ENCODE measurements at places on chromosomes 1 and 21. TPM values are rescaled to one million over a fixed set of nuclear protein-coding genes. Genes with fewer than 3 reads are reported as not detected.
A peak's percentile ranks its signal among the peaks of the same experiment; 100 is the strongest.

Gene HFM1
- polyA plus RNA-seq: 7.8 TPM

DNA sequence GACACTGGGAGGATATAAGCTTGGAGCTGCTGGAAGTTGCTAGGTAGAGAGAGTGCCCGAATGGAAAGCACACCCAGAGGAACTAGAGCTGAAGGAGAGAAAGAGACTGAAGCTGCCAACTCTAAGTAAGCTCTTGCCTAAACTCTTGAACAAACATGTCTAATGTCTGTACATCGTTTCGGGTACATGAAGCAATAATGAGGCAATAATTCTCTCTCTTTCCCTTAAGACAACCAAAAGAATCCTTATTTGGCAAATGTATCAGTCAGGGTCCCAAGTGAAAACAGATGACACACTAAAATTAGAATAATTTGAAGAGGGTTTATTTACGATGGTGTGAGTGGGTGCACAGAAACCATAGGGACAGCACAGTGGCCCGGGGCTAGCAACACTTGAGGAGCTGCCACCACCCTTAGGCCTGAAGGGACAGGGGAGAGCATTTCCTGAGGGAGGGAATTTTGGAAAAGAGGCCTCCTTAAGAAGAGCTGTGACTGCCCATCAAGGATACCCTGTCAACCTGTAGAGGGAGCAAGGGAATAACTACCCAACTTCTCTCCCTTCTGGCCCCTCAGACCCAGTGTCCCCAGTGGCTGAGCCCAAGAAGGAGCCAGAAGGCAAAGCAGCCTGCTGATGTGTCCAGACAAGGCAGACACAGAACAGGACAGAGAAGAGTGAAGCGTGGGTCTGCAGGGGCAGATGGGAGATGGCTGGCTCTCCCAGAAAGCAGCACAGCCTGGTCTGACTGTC lies 36.1 kb upstream of the KHDRBS1 start:
- DNase-seq: peak; percentile 8

Gene GAS5
- 151 TPM for polyA plus RNA-seq

- no peak for DNase-seq
Observed at GRCh38 chr1:85617633-85618100, 37.1 kb downstream of the CCN1 start.

GRCh38 chr1:116940814-116941599 lies 31.3 kb downstream of the PTGFRN start:
- no peak for DNase-seq

Gene TCHHL1
- polyA plus RNA-seq: not detected

DNA sequence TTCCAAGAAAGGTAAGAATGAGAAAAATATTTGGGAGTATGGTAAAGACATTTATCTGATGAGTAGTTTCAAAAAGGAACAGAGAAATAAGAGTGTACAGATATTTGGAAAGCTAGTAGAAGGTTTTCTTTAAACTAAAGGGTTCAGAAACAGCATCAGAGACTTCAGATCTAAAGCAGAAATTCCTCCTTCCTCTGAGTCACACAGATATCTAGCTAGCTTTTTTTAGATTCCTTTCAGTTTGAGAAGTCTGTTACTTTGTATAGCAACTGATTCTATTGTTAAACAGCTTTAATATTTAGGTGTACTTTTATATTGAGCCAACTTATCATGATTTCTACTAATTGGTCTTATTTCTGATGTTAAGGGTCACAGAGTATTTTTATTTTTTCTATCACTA lies 4.7 kb downstream of the AMY2B start:
- no peak for DNase-seq

Gene MAP1LC3C
- polyA plus RNA-seq: 0.29 TPM

DNA sequence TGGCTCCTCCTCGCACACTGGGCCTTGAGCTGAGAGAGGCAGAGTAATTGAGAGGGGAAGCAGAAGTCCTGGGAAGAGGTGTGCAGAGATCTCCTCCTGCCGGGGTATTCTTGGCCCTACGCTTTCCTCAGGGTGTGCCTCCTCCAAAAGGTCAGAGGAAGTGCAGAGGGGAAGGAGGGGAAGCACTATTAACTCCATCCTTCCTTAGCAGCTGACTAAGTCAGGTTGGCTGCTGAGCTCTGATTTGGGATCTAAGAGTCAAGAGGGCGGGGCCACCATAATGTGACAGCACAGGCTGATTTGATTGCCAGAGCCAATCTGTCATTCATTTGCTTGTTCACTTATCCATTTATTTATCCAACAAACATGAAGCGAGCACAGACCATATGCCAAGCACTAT lies 12.3 kb downstream of the ATP2B4 start:
- DNase-seq: no peak

DNA sequence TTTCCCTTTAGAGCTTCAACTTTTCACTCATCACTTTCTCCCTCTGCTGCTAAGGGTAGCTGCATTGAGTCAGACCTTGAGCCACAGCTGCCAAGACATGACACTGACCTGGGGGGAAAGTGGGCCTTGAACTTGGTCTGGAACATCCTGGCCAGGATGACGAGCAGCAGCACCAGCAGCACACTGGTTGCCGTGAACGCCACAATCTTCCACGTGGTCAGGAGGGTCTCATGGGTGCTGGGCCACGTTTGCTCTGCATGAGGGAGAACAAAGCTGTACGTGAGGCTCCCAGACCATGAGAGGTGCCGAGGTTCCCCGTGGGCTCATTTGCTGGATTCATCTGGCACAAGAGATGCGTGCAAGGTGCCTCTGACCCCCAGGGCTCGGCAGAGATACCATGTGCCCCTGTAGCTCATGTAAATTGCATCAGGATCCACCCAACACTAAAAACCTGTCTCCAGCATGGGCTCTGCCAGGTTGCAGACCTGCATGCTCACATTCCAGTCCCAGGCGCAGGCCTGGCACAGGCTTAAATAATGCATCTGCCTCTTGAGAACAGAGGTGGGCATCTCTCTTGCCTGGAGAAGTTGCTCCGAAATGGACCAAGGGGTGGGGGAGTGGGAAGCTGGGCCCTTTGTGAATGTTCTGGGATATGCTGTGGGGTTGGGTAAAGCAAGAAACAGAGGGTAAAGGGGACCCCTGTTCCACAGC lies 84.6 kb upstream of the TLR5 start:
- no peak for DNase-seq

DNA sequence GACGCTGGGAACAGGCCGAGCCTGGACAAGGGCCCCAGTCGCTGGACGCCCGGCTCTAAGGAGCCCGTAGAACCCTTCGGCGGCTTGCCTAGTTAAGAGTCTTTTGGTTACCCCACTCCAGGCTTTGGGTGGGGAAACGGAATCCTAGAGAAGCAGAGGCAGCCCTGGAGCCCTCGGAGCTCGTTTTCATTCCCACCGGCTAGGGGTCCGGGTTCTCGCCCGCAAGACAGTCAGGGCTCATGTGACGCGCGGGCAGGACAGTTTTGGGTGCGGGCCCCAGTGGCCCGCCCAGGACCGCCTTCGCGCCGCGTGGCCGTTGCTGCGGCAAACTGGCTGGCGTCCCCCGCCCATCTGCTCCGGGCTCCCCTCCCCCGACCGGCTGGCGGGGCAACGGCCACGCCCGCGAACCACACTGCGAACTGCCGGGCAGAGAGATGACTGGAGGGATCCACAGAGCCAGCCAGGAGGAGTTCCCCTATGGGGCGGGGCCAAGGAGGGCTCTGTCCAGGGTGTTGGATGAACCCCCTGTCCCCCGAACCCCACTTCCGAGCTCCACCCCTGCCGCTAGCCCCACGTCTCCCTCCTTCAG lies 829 bp upstream of the HES2 start:
- no peak for DNase-seq

DNA sequence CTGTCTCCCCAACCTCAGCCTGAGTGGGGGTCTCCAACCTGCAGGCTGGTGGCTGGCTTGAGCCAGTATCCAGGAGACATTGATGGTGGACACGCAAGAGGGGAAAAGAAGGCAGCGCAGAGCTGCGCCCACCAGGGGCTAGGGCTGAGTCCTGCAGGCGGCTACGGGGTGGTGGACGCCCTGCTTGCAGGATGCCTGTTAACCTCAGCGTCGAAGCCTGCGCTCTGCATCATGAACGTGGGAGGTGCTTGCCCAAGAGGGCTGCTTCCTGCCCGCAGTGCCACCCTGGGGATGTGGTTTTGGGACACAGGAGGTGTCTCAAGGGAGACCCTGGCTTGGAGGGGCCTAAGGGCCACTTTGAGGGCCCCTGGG lies 11.6 kb downstream of the CFAP410 start:
- DNase-seq: no peak

All from heart right ventricle (tissue), 16 donors.